ENCODE measurements at places on chromosomes 11 and 22. TPM values are rescaled to one million over a fixed set of nuclear protein-coding genes. Genes with fewer than 3 reads are reported as not detected.

Gene TOP3B
- total RNA-seq = 33.2 TPM

Gene INS
- total RNA-seq = not detected

Gene MRPL49
- 108 TPM for total RNA-seq

Gene DDTL
- not detected for total RNA-seq

Gene TCIRG1
- 129 TPM for total RNA-seq

Gene C22orf42
- not detected for total RNA-seq
